Activated gamma-delta T cell treated with Interleukin-2 at 50 U/mL for 16 hours (primary cell): ENCODE measurements at places on chromosomes 6 and 20.

- DNase-seq: no peak
Observed at GRCh38 chr6:5639193-5639592, 367.5 kb downstream of the NRN1 start.

- DNase-seq: no peak
Observed at GRCh38 chr6:147116056-147116455, 88.2 kb upstream of the STXBP5 start.

DNA sequence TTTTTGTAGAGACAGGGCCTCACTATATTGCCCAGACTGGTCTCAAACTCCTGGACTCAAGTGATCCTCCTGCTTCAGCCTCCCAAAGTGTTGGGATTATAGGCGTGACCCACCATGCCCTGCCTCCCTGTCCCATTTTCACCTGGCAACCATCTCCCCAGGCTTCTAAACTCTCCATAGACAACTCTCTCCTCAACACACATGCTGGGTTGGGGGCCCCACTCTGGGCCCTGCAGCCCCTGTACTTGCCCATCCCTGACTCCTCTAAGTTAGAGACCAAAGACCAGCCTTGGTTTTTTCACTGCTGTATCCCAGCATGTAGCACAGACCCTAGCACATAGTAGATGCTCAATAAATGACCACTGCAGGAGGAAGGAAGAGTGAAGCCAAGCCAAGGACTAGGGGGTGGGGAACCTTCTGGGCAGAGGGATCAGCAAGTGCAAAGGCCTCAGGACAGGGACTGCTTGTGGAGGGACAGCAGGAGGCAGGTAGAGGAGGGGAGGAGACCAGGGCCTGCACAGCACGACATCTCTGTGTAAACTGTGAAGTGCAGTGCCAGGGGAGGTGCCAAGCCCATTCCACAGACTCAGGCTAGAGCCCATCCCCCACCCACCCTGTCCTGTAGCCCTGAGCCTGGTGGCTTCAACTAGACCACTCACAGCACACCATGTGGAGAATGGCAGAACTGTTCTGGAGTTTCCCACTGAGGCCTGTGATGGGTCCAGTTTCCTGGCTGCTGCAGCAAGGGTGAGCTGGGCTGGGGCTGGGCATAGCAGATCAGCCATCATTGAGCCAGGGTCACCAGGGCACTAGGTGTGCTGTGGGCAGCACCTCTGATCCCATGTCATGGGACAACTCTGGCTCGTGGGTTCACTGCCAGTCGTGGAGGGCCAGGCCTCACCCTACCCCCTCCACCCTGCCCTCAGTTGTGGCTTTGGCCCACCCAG, 3.4 kb upstream of the SRC start:
- DNase-seq: no peak

DNA sequence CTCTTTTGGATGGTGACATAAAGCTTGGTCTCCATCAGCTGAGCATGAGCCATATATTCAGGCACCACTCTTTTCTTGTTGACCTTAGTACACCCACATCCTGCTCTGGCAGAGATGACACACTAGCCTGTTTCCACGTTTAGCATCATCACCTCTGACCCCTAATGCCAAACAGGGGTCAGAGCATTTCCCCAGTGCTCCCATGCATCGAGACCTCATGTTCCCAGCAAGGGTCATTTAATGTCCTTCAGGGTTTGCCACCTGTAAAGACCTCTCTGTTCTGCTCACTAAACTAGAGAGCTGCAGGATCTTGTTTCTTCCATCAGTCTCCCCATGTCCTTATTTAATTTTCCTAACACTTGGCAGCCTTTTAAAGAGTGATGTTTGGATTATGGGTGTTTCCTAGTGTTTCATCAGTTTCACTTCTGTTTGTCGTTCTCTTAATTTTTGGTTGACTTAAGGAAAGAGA, 97.5 kb downstream of the AIG1 start:
- DNase-seq: no peak

GRCh38 chr6:14972379-14973067, 273.3 kb upstream of the JARID2 start:
- no peak for DNase-seq

- no peak for DNase-seq
Observed at GRCh38 chr20:44601236-44601671, 18.9 kb downstream of the PKIG start.

DNA sequence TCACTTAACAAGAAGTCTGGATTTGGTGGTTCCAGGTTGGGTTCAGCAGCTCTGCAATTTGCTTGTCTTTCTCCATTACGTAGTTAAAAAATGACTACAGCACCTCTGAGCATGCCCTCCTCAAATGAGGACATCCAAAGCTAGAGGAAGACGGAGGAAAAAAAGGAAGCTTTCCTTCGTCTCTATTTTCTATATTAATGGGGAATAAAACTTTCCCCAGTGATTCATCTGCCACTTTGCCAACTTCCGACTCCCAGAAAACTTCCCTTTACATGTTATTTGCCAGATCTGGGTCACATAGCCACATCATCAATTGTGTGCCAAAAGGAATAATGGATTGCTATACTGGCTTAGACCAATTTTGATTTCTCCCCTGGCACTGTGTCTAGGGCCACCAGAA, 69.5 kb downstream of the ZFAND3 start:
- no peak for DNase-seq

DNA sequence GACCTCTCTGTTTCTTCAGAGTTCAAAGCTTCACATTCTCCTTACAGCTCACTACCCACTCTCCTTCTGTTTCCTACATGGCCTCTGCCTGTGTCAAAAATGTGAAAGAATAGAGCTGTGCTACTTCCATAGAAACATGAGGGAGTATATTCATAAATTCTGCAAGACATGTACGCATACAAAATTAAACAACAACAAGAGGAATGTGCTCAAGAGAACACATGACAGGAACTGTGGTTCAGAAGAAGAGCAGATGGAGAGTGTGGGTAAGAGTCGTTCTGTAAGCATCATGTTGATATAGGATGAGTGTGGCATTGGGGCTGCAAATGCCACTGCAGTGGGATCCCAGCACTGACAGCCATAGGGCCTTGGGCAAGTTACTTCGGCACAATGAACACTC, 266.6 kb upstream of the SASH1 start:
- DNase-seq: no peak

DNA sequence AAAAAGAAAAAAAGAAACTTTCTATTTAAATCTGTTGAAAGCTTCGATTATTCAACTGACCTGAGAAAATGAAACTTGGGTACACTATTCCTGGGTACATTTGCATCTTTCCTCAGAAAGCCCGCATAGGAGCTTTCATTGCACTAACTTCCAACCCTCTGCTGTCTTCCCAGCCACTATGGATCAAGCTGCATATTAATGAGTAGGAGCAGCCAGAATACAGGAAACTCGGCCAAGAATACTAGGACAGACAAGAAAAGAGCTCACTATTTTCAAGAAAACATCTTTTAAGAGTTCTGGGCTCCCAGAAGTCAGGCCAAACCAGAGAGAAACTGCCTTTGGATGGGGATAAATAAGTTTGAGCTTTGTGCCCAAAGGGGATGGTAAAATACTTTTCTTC, 135.0 kb upstream of the CCDC28A start:
- DNase-seq: no peak

GRCh38 chr6:54134935-54135334, 23.7 kb downstream of the MLIP start:
- no peak for DNase-seq

DNA sequence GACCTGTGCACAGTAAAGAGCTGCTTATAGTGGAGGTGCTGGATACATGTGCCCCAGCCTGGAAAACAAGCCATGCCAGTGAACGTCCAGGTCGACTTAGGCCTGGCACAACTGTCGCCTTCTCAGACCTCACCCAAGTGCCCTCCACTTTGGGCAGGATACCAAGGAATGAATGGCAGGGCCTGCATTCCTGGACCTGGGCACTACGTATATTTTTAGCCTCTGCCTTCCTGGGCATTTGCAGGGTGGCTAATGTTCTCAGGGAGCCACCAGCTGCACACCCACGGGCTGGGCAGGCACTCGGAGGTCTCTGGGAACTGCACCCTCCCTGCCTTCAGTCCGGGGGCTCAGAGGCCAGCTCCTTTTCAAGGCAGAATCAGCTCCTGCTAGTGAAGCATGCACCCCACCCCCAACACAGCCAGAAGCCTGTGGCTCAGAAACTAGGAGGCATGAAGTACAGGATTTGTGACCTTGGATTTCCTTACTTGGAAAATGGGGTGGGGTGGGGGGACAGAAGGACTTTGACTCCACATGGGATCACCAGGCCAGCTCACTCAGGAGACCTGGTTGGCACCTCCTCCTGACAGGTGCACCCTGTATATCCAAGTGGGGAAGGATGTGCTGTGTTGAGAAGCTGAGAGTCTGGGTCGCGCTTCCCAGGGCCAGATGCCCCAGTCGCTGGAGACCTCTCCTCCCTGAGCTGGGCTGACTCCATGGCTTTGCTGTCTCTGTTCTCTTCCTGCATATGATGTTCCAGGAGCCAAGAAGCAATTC, 2.5 kb upstream of the LSM14B start:
- DNase-seq: no peak

- DNase-seq: no peak
Observed at GRCh38 chr6:154821638-154822037, 88.4 kb downstream of the SCAF8 start.

- no peak for DNase-seq
Observed at GRCh38 chr6:166235666-166236292, 68.1 kb upstream of the TBXT start.

DNA sequence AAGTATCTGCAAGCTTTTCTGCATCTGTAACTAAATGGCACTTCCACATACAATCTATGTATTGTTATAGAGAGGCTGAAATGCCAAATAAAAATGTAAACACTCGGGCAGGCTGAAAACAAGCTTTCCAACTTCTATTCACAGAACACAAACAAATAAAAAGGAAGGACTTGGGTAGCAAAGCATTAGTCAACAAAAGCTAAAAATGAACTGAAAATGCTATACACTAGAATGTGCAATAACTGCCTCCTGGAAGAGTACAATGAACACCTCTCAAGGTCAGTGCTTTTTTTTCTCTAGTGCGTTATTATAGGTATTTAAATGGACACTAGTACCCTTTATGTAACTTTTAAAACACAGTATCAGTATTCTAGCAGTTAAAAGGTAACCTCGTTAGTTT, 31.4 kb downstream of the STK38 start:
- DNase-seq: no peak

DNA sequence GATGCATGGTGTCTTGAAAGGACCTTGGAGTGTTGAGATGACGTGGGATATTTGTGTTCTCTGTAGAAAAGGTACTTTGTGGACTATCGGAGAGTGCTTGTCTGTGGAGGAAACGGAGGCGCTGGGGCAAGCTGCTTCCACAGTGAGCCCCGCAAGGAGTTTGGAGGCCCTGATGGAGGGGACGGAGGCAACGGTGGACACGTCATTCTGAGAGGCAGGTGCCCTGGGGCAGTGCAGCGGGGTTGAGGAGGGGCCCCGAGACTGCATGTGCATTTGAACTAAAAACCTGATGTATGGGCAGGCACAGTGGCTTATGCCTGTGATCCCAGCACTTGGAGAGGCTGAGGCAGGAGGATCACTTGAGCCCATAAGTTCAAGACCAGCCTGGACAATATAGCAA, 12.9 kb downstream of the MTG2 start:
- DNase-seq: no peak

- no peak for DNase-seq
Observed at GRCh38 chr20:33278700-33279099, 4.3 kb upstream of the BPIFB1 start.
